ENCODE measurements at places on chromosomes 5 and 9. TPM values are rescaled to one million over a fixed set of nuclear protein-coding genes. Genes with fewer than 3 reads are reported as not detected.

The SLC46A2 gene
- total RNA-seq: not detected

The SMIM33 gene
- total RNA-seq: not detected

GRCh38 chr9:68493958-68494577 is 46.6 kb downstream of the TMEM252 start:
- DNase-seq: peak; percentile 37

- DNase-seq: no peak
These were observed 48.9 kb downstream of the NUDT12 start for GRCh38 chr5:103513701-103514100.

- DNase-seq: no peak
These were observed 1070.3 kb upstream of the CDH18 start for GRCh38 chr5:21058289-21058688.

Data from Daoy (cell line).